K562 (cell line): ENCODE measurements at places on chromosomes 3 and 15.

DNA sequence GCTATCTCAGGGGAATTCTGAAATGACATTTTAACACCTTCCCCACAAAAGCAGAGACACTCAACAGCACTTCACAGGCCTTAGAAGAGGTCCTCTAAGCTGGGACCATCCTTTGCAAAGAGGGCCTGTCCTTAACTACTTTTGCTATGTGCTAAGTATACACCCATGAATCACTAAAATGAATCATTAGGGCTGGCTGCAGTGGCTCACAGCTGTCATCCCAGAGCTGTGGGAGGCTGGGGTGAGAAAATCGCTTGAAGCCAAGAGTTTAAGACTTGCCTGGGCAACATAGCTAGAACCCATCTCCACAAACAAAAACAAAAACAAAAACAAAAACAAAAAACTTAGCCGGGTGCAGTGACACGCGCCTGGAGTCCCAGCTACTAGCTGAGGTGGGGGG, 53.9 kb upstream of the MELTF start:
- DNase-seq, result no peak

DNA sequence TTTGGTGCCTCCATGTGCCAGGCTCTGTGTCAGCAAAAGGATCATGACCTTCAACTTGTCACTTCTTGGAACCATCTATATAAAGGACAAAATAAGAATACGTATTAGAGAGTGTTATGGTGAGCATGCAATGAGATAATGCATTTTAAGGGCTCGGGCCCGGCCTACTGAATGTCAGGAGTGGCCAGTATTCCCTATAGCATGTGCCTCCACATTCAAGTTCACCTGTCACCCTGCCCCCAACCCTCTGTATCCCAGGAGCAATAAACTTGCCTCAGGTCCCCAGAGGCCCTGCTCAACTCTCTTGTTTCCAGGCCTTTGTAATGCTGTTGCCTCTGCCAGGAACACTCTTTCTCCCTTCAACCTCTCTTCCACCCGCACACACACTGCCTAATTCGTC, 90.2 kb upstream of the SLC6A11 start:
- no peak for DNase-seq

GRCh38 chr3:10392244-10392643, 71.3 kb upstream of the SEC13 start:
- DNase-seq, result no peak

- DNase-seq, result peak; percentile 90
Observed at GRCh38 chr3:122794779-122795673, at the start of gene SLC49A4. Gene SLC49A4, plus strand, starts transcription at chr3:122795069. Its CDS starts 124 bp downstream, at chr3:122795193.

DNA sequence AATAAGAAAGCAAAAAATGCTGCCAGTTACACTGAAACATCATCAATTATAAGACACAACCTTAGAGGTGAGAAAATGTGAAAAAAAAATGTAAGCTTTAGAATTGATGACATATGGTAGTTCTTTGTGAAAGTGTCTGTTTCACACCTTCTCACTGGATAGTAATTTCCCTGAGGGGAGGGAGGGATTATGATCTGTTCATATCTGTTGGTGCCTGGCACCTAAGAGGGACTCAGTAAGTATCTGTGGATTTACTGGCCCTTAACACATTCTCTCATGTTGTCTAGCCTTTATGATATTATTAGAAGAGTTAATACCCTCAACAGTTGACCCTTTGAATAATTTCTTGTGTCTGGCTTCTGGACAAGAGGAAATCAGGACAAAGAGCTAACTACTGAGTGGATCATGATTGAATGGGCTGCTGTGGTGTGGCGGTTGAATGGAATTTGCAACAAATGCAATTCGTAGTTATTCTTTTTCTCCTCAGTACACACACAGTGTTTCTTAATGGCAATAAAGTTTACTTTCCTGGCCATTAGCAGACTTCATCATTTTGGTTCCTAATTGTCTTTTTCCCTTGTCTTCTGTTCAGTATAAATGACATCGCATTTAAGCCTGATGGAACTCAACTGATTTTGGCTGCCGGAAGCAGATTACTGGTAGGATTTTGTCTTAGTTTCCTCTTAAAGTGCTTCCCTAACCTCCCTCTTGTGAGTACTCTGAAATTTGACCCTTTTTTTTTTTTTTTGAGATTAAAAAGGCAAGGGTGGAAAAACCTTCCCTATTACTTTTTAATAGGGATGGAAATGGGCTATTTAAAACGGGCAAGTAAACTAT, 9.5 kb downstream of the IFT122 start:
- no peak for DNase-seq

DNA sequence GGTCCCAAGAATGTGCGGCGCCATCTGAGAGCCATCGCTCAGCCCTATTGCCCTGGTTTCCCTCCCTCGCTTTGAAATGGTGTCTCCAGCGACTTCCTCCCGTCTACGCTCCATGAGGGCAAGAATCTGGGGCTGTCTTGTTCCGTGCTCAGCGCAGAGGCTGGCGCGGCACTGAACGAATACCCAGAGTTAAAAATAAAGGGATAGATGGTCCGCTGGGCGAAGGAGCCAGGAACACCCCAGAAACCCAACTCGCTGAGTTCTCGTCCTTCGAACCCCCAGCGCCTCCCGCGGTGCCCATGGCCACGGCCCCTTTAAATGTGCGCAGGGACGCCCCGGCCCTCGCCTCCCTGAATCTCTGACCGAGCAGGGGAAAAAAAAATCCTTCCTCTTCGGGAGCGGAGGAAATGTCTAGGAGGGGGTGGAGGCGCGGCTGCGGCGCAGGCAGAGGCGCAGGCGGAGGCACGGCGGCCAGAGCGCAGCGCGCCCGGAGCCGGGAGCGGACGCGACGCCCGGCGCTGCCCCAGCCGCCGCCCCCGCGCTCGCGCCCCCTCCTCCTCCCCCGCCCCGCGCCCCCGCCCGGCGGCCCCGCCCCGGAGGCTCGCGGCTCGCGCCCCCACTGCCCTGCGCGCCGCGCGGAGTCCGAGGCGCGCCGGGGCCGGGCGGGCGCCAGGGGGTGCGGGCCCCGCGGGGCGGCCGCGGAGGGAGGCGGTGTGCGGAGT, 8.5 kb upstream of the FGD5 start:
- DNase-seq, result peak; percentile 45

- DNase-seq, result no peak
Observed at GRCh38 chr3:39176025-39176714, 16.2 kb downstream of the XIRP1 start.

DNA sequence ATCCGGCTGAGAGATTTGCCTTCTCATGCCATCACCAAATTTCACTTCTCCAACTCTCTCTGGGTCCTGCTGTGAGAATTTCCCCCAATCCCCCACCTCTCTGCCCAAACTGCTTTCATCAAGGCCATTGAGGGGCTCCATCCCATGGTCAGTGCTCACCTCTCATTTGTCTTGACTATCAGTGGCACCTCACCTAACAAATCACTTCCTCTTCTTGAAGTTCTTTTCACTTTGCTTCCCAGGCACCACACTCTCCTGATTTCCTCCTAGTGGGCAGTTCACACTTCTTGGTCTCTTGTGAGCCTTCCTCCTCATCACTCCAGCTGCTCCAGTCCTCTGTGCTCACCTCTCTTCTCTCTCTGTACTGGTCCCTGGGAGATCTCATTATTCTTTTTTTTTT, 169.6 kb downstream of the OPA1 start:
- DNase-seq, result no peak

DNA sequence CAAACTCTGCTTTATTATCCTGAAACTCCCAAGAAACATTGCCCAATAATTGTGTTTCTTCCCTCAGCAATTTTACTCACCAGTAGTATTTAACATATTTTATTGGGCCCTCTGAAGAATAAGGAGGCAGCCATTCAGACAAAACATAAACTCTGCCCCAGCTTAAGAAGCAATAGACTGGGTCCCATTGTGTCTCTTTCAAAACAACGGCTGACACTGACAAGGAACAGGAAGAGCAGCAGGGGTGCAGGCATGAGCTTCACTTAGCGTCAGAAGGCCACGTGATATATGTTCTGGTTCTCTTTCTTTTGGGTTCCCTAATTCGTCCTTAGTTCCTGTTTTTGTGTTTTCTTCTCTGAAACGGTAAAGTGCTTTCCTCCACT, 242.3 kb downstream of the FHIT start:
- no peak for DNase-seq
